ENCODE measurements at places on chromosomes 4 and X.

DNA sequence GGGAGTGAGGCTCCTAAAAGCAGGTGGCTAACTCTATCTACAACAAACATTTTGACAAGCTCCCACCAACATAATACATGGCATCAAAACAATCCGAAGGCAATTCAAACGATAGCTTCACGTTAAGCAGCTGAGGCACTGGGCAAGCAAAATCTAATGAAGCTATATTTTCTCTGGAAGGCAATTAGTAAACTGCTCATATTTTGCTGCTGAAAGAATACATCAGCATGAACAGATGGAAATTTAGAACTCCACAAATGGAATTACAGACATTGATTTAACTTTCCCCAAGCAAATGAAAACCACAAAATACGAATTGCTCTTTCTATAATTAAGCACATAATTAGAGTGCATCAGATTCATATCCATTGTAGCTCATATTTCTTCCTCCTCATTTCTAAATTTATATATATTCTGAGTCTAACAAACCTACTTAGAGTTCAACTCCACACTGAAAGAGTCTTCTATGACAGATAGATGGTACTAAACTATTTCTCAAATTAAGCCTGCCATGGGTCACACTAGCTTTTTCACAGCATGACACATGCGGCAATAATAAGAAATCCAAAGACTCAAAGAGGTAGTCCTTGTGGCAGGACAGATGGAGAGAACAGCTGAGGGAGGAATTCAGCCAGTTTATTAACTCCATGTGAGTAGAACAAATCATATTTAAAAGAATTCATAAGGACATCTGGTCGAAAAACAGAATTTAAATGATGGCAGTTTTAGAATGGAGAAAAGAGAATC, 305.4 kb downstream of the MAPK10 start:
- DNase-seq = no peak

- DNase-seq = no peak
Measured at GRCh38 chr4:118773429-118773792, 62.5 kb downstream of the SEC24D start.

- DNase-seq = no peak
Measured at GRCh38 chrX:136755411-136755810, 25.3 kb downstream of the ARHGEF6 start.

DNA sequence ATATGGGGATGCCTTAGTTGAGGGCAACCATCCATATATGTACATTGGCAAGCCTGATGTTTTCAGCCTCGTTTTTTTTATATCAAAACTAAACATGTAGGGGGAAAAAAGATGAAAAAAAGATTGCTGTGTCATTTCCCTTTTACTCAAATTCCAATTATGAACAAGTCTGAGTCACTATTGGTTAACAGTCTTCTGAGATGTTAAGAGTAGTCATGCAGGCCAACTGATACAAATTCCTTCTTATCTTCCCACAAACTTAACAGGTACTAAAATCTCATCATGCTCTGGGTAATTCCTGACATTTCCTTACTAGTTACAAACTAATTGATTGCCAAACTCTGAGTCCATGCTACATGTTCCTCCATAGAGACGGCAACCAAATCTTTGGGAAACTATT, 222.1 kb downstream of the FRMPD4 start:
- no peak for DNase-seq

- DNase-seq = no peak
Measured at GRCh38 chr4:68267433-68267944, 22.0 kb upstream of the TMPRSS11B start.

DNA sequence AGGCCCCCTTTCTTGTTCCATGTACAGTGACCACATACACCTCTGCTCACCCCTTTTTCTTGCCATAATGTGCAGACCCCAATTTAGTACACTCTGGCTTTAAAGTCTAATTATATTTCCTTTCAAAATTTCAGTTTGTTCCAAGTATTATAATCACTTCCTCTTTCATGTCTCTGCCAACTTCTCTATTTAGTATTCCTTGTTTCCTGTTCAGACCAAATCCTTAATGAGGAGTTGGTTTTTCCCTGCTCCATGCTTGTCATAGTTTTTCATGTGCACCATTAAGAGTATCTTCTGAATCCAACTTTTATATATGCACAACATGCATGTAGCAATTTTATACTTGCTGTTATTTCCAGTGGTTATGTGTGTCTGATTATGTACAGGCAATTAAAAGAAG, 32.3 kb downstream of the USP53 start:
- DNase-seq = no peak

- DNase-seq = no peak
Measured at GRCh38 chr4:158268553-158268952, 58.3 kb downstream of the TMEM144 start.

GRCh38 chr4:47498899-47499298, 13.8 kb downstream of the ATP10D start:
- DNase-seq = no peak

- DNase-seq = no peak
Measured at GRCh38 chr4:89069481-89069880, 12.5 kb upstream of the FAM13A start.

DNA sequence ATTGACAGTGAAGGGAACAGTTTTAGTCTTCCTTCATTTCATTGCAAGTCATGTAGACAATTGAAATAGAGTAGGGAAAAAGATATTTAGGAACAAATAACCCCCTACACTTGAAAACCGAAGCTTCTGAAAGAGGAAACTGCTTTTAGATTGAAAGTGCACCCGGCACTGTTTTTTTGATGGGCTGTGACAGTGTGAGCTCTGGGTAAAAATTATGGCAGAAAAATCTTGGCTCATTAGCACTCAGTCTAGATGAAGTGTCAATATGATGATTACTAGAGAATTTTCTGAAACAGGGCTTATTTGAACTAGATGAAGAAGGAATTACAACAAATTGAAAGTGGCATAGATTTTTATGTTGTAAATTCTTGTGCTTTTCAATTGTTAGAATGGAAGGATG, 1132.4 kb downstream of the RAPGEF2 start:
- no peak for DNase-seq

- DNase-seq = no peak
Measured at GRCh38 chr4:12123707-12124106, 695.0 kb upstream of the HS3ST1 start.

DNA sequence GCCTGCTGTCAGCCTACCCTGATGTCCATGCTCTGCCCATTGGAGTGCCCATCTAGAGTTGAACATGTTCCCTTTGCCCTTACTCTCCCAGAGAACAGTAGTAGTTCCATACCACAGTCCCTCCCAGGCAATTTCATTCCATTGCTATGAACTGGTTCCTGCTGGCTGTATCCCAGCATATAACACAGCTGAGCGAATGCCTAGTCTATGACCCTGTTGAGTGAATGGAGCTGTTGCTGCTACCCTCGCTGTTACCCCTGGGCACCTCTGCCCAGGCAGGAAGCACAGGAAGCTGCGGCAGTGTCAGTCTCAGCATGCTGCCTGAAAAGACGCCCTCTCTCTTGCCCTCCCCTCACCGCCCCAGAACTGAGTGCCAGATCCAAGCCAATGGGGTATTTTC, 73.3 kb downstream of the SOX3 start:
- DNase-seq = no peak

- no peak for DNase-seq
Measured at GRCh38 chrX:43835559-43835958, 46.7 kb downstream of the MAOB start.

DNA sequence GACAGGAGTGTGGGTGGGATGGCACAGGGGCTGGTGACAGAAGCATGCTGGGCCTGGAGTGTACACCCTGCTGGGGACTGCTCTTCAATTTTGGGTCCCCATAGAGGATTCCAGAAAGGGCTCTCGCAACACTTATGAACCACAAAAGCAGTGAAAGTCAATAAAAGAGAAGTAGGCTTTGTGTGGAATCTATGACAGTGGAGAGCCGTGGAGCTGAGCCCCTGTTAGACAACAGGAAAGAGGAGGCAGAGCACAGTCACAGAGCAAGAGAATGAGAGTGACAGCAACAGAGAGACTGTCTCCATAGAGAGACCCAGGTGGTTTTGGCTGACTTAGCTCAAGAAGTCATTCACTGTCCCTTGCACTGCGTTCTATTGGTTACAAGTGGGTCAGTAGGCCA, 135.1 kb upstream of the ATP6AP2 start:
- no peak for DNase-seq

DNA sequence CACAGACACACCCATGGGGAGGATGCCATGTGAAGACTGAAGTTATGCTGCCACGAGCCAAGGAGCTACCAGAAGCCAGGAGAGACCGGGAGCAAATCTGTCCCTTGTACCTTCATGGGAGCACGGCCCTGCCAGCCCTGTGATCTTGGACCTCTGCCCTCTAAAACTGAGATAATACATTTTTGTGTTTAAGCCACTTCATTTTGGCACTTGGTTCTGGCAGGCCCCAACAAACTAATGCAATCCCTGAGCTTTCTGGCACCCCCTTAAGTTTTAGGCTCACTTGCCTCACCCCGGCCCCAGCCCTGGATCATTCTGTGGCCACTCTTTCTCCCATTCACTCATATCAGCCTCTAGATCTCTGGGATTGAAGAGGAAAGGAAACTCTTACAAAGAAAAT, 35.4 kb downstream of the SEL1L3 start:
- no peak for DNase-seq

GRCh38 chr4:65021149-65021548, 611.9 kb upstream of the TECRL start:
- DNase-seq = no peak

DNA sequence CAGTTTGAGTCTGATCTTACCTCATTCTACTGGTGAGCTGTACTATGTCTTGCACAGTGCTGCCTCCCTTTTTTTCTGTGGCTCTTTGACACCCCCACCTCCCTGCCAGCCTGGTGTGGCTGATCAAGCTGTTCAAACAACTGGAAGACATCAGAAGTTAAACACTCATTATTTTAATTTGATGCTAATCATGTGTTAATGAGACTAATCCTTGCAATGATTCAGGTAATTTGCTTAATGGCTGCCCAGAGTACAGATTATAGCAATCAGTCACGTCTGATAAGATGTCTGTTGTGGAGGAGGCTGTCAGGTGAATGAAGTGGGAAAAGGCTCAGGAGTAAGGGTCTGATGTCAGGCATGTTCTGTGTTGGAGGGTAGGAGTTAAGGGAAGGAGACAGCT, 87.4 kb upstream of the GK2 start:
- no peak for DNase-seq

DNA sequence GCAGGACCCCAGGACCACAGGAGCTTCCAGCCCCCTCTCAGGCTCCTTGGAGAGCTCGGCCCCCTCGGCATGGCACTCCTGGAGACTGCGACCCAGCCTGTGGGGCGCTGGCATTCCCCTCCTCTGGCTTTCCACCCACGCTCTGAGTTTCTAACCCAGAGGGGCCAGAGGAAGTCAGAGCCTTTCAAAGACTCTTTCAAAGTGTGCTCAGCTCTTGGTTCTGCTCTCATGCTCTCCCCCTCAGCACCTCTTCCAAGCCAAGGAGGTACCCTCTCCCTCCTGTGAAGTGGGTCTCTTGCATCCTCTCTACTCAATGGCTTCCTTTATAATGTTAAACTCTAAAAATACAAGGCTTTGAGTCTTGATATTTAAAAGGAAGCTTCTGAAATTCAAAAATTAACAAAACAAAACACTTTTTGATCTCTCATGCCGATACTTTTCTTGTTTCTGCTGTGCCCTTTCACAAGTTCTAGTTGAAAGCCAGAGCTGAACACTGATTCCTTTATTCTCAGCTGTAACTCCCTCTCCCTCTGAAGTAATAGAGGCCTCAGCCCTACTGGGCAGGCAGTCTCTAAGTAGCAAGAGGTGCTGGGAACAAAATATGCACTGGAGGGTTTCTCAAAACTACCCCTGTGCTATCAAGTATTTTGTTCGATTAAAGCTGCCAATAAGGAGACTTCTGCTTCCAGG, 82.8 kb downstream of the NAT8L start:
- DNase-seq = no peak

GRCh38 chr4:176009254-176009653, 56.4 kb upstream of the WDR17 start:
- DNase-seq = no peak

DNA sequence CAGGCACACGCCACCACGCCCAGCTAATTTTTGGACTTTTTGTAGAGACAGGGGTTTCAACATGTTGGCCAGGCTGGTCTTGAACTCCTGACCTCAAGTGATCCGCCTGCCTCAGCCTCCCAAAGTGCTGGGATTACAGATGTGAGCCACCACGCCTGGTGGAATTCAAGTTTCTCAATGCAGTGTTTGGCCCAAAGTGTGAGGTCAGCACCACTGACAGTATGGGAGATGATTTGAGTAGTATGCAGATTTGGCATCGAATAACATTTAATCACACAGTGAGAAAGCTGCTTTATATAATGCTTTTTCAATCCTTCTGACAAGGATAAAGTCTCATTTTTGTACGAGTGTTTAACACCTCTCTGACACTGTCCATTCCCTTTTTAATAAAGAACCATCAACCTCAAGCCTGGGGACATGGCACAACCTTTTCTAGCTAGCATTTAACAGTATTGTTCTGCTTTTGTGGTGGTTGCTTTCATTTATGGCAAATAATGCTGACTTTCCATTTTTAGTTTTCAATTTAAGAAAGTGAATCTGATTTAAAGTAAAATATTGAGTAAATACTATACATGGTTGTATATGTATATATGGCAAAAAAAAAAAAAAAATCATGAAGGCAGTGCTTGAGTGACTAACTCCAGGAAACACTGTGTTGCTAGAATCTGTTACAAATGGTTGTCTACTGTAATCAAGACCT, 4.3 kb upstream of the NSUN7 start:
- DNase-seq = no peak

DNA sequence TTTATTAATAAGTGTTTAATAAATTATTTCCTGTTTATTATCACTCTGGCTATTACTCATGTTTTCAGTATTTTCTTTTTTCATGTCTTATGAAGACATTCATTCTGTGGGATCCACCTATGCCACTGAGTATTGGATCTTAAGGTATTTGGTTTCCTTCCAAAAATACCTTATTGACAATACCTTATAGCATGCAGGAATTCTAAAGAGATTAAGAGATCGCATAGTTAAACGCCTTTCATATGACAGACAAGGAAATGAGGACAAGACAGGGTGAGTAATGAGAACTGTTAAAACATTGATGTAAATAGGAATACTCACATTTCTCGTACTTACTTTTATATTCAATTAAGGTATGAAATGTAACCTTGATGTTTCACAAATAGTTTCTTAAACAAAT, 38.2 kb upstream of the TMPRSS11B start:
- DNase-seq = no peak

DNA sequence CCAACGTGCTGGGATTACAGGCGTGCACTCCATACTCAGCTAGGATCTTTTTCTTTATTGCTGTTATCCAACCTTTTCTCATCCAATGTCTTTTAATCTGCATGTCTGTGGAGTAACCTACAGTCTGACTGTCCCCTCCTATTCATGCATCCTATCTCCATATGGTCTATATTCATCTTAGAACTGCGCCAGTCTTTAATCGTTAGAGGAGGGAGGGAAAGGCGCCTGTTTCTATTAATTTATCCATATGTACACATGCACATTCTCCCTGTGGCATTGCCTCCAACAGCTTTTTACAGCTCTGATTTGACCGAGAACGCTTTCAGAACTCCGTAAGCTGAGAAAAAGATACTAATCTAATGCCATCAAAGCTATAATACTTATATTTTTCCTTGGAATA, 9.8 kb downstream of the DCTD start:
- no peak for DNase-seq

GRCh38 chrX:154068560-154068959, 29.0 kb downstream of the MECP2 start:
- DNase-seq = no peak

GRCh38 chrX:53544936-53545335, 110.8 kb upstream of the HSD17B10 start:
- DNase-seq = no peak

Data from HTR-8/SVneo (cell line).